Tibial nerve (tissue), 4 donors: ENCODE measurements at places on chromosomes 11 and 22. TPM values are rescaled to one million over a fixed set of nuclear protein-coding genes. Genes with fewer than 3 reads are reported as not detected.

DNA sequence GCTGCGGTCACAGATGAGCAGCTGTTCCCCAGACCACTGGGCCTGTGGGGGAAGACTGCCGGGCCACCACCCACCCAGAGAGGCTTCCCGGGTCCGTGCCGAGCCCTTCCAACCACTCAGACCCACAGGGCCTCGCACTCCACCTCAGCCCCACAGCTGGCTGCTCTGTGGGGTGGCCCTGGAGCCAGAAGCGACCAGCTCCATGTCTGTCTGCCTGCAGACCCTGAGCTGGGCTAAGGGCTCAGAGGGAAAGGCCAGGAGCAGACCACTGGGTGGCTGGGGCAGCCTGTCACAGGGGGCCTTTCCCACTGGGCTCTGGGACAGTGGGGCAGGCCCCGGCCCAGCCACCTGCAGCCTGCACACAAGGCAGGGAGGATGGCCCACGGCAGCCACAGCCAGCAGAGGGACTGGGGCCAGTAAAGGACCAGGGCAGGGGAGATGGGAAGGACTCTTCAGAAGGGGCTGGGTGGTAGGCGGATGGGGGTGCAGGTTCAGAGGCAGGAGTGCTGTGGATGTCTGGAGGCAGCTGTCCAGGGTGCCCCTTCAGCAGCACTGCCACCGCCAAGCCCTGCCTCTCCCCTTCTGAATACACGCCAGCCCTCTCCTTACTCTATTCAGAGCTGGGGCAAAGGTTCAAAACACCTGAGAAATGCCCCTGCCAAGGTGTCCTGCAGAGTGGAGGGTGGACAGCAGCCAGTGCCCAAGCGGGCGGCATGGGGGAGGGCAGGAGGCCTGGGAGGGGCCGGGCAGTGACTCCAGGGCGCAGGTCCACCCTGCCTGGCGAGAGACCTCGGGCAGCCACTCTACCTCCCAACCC, 32.2 kb downstream of the GNB1L start:
- no peaks in the 10 kb centered on the region for H3K4me1 ChIP-seq
- H3K36me3 ChIP-seq = no peaks in the 10 kb centered on the region
- H3K4me3 ChIP-seq = no peak overlapping the region
- H3K27ac ChIP-seq = no peak overlapping the region
- H3K27me3 ChIP-seq = no peaks in the 10 kb centered on the region

GRCh38 chr22:49373801-49374226, 453.9 kb downstream of the BRD1 start:
- H3K4me1 ChIP-seq = no peaks in the 10 kb centered on the region
- no peaks in the 10 kb centered on the region for H3K27me3 ChIP-seq
- H3K27ac ChIP-seq = no peak overlapping the region
- H3K36me3 ChIP-seq = no peaks in the 10 kb centered on the region

- H3K36me3 ChIP-seq = no peaks in the 10 kb centered on the region
- H3K27ac ChIP-seq = no peak overlapping the region
- DNase-seq = no peak
- no peak overlapping the region for H3K4me3 ChIP-seq
Observed at GRCh38 chr11:31856248-31856647, 45.1 kb upstream of the PAX6 start.

Gene GAS2
- 9.3 TPM for total RNA-seq

DNA sequence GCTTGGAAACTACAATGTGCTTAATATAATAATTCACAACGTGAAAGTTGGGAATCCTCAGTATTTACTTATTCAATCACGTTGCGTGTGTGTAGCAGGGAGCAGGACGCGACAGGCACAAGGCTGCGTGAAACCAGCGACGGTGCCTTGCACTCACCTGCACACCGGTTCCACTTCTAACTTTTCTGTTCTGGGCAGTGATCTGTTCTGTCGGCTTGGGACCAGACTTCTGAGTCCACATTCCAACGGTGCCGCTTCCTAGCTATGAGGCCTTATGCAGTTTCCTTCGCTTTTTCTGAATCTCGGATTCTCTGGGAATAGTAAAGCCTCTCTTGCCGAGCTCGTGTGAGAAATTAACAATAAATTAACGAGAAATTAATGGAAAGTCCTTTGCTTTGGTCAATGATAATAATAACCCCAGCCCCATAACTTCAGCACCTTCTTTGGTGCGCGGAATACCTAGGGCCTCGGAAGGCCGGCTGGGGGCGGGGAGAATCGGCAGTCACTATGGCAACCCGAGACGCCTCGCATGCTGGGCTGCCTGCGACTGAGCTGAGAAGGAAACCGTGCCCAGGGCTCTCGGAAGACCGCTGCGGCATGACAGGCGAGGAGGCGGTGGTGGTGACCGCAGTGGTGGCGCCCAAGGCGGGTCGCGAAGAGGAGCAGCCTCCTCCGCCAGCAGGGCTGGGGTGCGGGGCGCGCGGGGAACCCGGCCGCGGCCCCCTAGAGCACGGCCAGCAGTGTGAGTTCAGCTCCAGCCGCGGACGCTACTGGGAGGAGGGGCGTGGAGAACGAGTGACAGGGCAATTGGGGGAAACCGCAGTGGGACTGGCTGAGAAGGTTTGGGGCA, at the start of gene C11orf97:
TSS of gene C11orf97 (plus strand) at position 530 of the 850 bp plus-strand sequence. CDS start at position 598, 68 bp downstream.
- H3K4me3 ChIP-seq = peak within 1 kb of the TSS; percentile 68
- peak; percentile 11 for DNase-seq
- H3K36me3 ChIP-seq = no peaks in the 10 kb centered on the region
- no peaks in the 10 kb centered on the region for H3K27me3 ChIP-seq
- H3K27ac ChIP-seq = no peak within 1 kb of the TSS
